Fibroblast of lung (primary cell): ENCODE measurements at places on chromosomes 5 and 9. TPM values are rescaled to one million over a fixed set of nuclear protein-coding genes. Genes with fewer than 3 reads are reported as not detected.

The IL3 gene
- total RNA-seq: not detected in 2 replicates

GRCh38 chr5:167920589-167920988, 370.9 kb upstream of the WWC1 start:
- H3K4me1 ChIP-seq: no peaks in the 10 kb centered on the region
- H3K4me3 ChIP-seq: no peak overlapping the region
- H3K27ac ChIP-seq: no peak overlapping the region

- H3K27ac ChIP-seq: no peak overlapping the region
- no peaks in the 10 kb centered on the region for H3K4me1 ChIP-seq
- H3K36me3 ChIP-seq: peaks cover 12% of the 10 kb centered on the region
- no peaks in the 10 kb centered on the region for H3K27me3 ChIP-seq
Observed at GRCh38 chr9:97666907-97667686, 30.0 kb downstream of the XPA start.

- H3K27ac ChIP-seq: no peak overlapping the region
- H3K27me3 ChIP-seq: no peaks in the 10 kb centered on the region
- peaks cover 4% of the 10 kb centered on the region for H3K4me1 ChIP-seq
- no peak overlapping the region for H3K4me3 ChIP-seq
- DNase-seq: peak; percentile 39
- no peaks in the 10 kb centered on the region for H3K36me3 ChIP-seq
Observed at GRCh38 chr9:124078641-124079040, 67.1 kb downstream of the LHX2 start.

DNA sequence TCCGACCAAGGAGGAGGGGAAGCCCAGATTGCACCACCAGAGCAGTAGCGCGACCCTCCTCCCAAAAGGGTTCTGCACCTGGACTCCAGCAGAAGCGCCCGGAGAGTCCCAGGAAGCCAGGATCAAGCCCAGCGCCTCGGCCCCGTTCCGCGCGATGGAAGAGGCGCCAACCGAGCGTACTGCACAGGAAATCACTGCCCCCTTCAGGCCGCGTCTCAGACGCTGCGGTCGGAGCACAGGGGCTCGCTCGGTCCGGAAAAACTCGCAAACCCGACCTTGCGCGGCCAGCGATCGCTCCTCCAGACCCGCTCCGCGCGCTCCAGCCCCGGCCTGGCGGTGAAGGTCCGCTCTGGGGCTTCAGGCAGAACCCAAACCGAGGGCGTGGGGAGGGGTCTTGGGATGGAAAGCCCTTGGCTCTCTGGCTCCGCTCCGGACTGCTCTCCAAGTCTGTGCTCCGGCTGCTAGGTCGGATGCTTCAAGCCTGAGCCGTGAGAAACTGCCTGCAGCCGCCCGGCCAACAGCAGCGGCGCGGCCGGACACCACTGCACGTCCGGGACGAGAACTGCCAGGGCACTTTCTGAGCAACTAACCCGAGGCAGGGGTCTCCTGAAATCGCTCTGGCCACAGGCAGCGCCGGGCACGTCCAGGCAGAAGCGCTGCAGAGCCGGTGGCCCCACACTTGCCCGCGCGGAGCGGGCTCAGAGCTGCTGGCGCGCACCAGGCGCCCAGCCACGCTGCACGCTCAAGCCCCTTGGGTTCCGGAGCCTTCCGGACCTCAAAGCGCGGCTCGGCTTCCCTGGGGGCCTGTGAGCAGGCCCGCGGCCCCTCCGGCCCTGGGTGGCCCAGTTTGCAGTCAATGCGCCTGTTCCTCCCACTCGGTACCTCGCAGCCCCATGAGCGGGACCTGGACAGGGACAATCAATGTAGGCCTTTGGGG, 1.3 kb downstream of the GABBR2 start:
- no peak overlapping the region for H3K27ac ChIP-seq
- no peaks in the 10 kb centered on the region for H3K36me3 ChIP-seq
- no peaks in the 10 kb centered on the region for H3K4me1 ChIP-seq
- H3K27me3 ChIP-seq: peaks cover 36% of the 10 kb centered on the region
- peak; percentile 82 for DNase-seq
- H3K4me3 ChIP-seq: peak overlapping the region; percentile 29

DNA sequence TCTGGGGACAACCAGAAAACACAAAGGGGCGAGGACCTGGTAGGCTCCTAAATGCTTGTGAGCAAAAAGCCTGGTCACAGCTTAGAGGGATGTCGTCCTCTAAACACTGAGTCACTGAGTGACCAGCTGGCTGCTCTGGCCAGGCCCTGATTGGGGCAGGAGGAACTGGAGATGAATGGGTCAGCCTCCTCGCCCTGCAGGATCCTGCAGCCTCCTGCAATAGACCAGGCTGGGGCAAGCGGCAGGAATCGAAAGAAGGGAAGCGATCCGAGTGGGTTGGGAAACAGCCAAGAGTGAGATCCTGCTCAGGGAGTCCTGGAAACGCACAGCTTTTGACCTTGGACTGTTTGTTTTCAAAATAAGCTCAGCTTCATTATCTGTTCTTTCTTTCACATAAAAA, 34.1 kb upstream of the MSX2 start:
- H3K27ac ChIP-seq: no peak overlapping the region
- no peaks in the 10 kb centered on the region for H3K36me3 ChIP-seq
- DNase-seq: peak; percentile 39
- H3K4me3 ChIP-seq: no peak overlapping the region
- H3K27me3 ChIP-seq: peaks cover 6% of the 10 kb centered on the region

The PCDHAC1 gene
- 0.51 and 0.66 TPM in 2 replicates for total RNA-seq

GRCh38 chr5:140346348-140347221, at the start of gene HBEGF:
TSS of gene HBEGF (minus strand) at chr5:140346603. CDS start at chr5:140346328, 275 bp downstream.
- H3K4me3 ChIP-seq: peak within 1 kb of the TSS; percentile 86
- peak within 1 kb of the TSS; percentile 18 for H3K27ac ChIP-seq
- peak; percentile 69 for DNase-seq
- peaks cover 3% of the 10 kb centered on the region for H3K36me3 ChIP-seq

DNA sequence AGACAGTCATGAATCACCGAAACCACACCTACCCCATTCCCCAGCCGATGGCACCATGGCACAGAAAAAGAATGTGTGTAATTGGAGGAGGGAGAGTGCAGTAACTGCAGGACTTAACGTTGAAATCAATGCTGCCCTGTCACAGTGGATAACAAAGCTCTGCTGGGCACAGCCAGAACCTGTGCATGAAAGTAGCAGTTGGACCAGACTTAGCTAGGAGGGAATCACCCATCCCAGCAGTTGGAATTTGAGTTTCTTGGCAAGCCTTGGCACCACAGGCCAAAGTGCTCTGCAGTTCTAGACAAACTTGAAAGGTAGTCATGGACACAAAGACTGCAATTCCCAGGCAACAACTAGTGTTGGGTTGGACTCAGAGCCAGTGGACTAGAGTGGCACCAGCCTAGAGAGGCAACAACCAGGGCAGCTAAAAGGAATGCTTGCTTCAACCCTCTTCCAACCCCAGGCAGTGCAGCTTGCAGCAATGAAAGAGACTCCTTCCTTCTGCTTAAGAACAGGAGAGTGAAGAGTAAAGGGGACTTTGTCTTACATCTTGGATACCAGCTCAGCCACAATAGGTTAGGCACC, 19.1 kb downstream of the TMEM232 start:
- H3K4me3 ChIP-seq: no peak overlapping the region
- H3K27ac ChIP-seq: no peak overlapping the region
- no peaks in the 10 kb centered on the region for H3K4me1 ChIP-seq

DNA sequence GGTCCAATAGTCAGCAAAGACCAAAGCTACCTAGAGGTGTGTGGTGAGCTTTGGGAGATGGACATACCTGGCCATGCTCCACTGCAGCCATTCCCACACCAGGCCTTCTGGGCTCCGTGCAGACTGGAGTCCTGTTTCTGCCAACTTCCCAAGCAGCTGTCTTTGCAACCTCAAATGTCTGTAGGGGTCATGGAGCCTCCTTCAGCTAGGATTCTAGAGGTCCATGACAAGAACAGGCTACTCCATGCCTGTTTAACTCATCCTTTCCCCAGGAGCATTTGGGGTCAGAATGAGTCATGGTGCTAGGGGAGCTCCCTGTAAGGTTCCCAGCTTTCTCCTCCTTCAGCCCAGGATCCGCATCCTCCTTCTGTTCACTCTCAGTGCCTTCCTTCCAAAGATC, 17.1 kb downstream of the VPS13A start:
- H3K27ac ChIP-seq: no peak overlapping the region
- no peak overlapping the region for H3K4me3 ChIP-seq
- DNase-seq: no peak

DNA sequence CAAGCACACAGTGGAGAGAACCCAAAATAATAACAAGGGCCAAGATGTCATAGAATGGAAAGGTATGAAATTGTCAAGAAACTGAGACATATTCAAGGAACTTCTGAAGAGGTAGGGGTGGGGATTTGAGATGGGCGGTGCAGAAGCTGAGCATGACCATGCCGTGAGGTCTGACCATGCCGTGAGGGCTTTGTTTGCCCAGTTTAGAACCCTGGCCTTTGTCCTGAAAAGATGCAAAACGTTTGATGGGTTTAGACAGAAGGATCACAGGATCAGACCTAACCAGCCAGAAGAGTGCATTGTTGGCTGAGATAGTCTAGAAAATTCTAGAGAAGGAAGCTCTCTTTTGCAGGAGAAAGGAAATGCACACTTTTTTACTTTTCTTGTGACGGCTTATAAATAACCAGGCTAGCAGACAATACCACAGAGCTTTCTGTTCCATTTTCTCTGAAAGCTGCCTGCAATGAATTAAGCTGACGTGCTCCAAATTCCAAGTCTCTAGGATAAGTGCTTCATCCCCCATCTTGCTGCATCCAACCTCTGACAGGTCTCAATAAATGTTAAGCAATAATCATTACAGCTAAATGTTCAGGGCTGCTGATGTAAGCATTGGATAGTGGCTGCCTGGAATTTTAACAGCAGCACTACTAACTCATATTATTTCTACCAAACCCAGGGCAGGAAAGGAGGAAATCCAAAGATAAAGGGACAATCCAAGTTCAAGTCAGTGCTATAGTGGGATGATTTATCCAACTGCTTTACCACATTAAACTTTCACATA, 110.9 kb upstream of the IL6ST start:
- H3K4me1 ChIP-seq: peaks cover 3% of the 10 kb centered on the region
- no peaks in the 10 kb centered on the region for H3K27me3 ChIP-seq
- DNase-seq: no peak
- H3K27ac ChIP-seq: no peak overlapping the region
- H3K4me3 ChIP-seq: no peak overlapping the region

- no peak overlapping the region for H3K4me3 ChIP-seq
- H3K27me3 ChIP-seq: no peaks in the 10 kb centered on the region
- H3K36me3 ChIP-seq: no peaks in the 10 kb centered on the region
- no peaks in the 10 kb centered on the region for H3K4me1 ChIP-seq
- no peak overlapping the region for H3K27ac ChIP-seq
Observed at GRCh38 chr9:71895117-71895516, 15.9 kb downstream of the ABHD17B start.

- no peaks in the 10 kb centered on the region for H3K27me3 ChIP-seq
- no peaks in the 10 kb centered on the region for H3K36me3 ChIP-seq
- no peak overlapping the region for H3K27ac ChIP-seq
- H3K4me3 ChIP-seq: no peak overlapping the region
Observed at GRCh38 chr5:66351813-66352212, 207.7 kb downstream of the SREK1 start.

The CLIC3 gene
- total RNA-seq: 1.3 and 3.5 TPM in 2 replicates

The CCL27 gene
- total RNA-seq: 0.26 TPM in 1 of 2 replicates, not detected in the other

GRCh38 chr9:137683262-137683864, 64.6 kb downstream of the EHMT1 start:
- H3K4me1 ChIP-seq: peaks cover 4% of the 10 kb centered on the region
- H3K27me3 ChIP-seq: no peaks in the 10 kb centered on the region
- H3K4me3 ChIP-seq: no peak overlapping the region

The PITX1 gene
- 1.8 and 3.1 TPM in 2 replicates for total RNA-seq

- no peak for DNase-seq
- H3K4me1 ChIP-seq: no peaks in the 10 kb centered on the region
- no peak overlapping the region for H3K4me3 ChIP-seq
- H3K36me3 ChIP-seq: no peaks in the 10 kb centered on the region
- no peaks in the 10 kb centered on the region for H3K27me3 ChIP-seq
- no peak overlapping the region for H3K27ac ChIP-seq
Observed at GRCh38 chr9:29830821-29831220, 2257.5 kb upstream of the C9orf72 start.

- no peak overlapping the region for H3K27ac ChIP-seq
- no peak for DNase-seq
- no peak overlapping the region for H3K4me3 ChIP-seq
Observed at GRCh38 chr5:52656569-52657246, 131.0 kb upstream of the ITGA1 start.

The GALNT12 gene
- total RNA-seq: 18.2 and 27.2 TPM in 2 replicates

The SHROOM1 gene
- total RNA-seq: 4.1 and 6.1 TPM in 2 replicates

DNA sequence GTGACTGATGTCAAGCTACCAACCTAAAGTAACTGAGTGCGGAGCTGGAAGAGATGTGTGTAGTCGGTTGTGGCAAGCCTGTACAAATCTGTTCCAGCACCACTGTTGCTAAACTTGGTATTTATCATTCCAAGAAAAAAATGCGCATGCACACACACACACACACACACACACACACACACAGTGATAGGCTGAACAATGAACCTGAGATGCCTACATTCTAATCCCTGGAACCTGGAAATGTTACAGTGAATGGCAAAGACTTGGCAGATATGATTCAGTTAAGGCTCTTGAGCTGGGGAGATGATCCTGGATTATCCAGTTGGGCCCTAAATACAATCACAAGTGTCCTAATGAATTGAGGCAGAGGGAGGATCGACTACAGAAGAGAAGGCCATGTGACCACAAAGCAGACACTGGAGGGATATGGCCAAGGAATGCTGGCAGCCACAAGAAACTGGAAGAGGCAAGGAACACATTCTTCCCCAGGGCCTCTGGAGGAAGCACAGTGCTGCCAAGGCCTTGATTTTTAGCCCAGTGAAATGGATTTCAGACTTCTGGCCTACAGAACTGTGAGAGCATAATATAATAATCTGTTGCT, 49.7 kb upstream of the LHFPL2 start:
- DNase-seq: peak; percentile 91
- no peaks in the 10 kb centered on the region for H3K36me3 ChIP-seq
- no peaks in the 10 kb centered on the region for H3K27me3 ChIP-seq
- no peak overlapping the region for H3K27ac ChIP-seq
- H3K4me1 ChIP-seq: peaks cover 12% of the 10 kb centered on the region
